ENCODE measurements at places on chromosomes 5 and 9. TPM values are rescaled to one million over a fixed set of nuclear protein-coding genes. Genes with fewer than 3 reads are reported as not detected.

WNT8A gene
- total RNA-seq: not detected

PCDHB9 gene
- 0.41 TPM for total RNA-seq

NPR3 gene
- total RNA-seq: 2.8 TPM

NR4A3 gene
- 1.1 TPM for total RNA-seq

C9orf40 gene
- total RNA-seq: 9.9 TPM

CENPK gene
- 1.4 TPM for total RNA-seq

STKLD1 gene
- total RNA-seq: 0.33 TPM

SMIM33 gene
- not detected for total RNA-seq

COL5A1 gene
- 171 TPM for total RNA-seq

TDRD7 gene
- total RNA-seq: 12.2 TPM

OR1N1 gene
- not detected for total RNA-seq

ANKDD1B gene
- total RNA-seq: 3.8 TPM

Measured in fibroblast of the aortic adventitia (primary cell).